ENCODE measurements at places on chromosomes 3 and 15. TPM values are rescaled to one million over a fixed set of nuclear protein-coding genes. Genes with fewer than 3 reads are reported as not detected.
A peak's percentile ranks its signal among the peaks of the same experiment; 100 is the strongest.

DNA sequence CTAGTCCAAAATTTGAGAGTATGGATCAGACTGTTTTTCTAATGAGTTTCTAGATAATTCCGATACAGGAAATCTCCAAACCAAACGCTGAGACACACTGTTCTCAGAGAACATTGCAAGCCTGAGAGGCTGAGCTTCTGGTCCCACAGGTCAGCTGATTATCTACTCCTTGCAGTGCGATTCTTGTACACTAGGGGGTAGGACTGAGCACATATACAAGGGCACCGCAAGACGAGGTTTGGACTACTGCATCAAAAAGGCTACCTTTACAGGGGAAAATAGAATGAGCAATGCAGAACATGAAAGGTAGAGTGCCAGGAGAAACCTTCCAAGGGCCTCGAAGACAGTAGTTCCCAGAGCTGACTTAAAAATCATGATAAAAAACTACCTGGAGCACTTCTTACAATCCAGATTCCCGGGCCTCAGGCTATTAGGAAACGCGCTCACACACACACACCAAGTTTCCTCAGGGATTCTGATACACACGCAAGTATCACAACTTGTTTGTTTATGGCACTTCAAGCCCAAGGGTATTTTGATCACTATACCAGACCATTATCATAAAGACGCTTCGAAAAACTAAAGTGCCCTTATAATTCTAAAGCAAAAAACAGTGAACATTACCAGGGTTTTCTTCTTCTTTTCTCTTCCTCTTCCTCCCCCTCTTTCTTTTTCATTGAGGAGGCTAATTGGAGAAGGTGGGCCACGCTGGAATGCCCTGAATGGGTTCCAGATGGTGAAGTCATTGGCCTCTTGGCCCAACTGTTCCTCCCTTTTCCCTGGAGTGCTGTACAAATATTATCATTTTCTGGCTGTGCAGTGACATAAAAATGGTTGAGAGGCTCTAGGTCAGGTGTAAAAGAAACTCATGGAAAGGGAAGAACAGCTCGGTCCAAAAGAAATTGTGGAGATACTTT, 61.8 kb downstream of the SLC12A8 start:
- DNase-seq: peak; percentile 68

DNA sequence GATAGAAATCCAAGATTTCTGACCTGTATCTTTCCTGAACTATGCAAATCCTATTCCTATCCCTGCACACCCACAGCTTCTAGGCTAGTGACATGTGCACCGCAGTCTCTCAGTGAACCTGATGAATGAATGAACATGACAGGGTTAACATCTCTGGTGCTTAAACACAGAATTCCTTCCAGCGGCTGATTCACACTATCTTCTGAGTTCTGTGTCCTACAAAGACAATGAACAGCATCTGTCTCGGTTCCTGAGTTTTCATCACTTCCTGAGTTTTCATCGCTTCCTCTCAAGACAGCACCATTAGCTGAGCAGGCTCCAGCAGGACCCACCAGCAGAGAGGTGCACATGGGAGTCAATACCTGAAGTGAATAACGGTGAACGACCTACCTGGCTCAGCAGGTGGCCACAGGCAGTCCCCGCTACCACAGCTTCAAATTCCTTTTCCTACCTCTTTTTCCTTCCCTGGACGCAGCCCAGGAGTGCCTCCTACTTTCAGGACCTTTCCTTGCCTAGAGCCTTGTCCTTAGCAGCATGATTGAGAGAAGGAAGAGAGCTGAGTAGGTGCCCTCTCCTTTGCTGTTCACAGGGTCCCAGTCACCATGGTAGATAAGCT, 113.5 kb downstream of the IGF2BP2 start:
- DNase-seq: no peak

- DNase-seq: no peak
These were observed 248.5 kb downstream of the ZMAT3 start for GRCh38 chr3:178823150-178823549.

DNA sequence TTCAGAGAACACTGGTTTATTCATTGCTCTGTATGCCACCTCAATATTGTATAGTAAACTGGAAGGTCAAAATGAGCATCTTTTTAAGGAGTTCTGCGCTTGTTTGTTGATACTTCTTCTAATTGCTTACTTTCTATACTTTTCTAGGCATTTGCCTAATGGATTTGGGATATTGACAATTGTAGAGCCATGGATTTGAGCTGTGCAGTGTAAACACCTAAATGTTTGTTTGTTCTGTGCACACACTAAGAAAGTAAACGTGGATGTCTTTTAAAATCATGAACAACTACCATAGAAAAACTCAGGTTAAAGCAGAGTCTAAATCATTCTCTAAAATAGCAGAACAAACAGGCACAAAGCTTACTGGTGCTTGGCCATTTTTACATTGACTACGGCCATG, 436.6 kb upstream of the GBE1 start:
- no peak for DNase-seq

- DNase-seq: no peak
These were observed 65.9 kb downstream of the PGPEP1L start for GRCh38 chr15:98941595-98942255.

DNA sequence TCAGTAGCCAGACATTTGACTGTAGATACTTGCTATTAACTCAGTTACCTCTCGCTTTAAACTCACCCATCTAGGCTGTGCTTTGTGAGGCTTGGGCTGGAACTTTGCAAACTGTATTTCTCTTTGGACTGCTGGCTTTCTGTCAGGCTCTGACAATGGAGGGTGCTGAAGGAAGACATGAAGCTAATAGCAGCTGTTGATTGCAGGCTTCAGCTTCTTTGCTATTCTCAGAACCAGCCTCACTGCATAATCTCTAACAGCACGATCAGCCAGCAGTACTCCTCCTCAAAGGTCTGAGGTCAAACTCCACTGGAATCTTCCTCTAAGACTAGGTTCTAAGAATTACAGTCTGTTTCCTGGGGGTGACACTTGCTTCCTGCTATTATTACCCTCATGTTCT, 295.6 kb downstream of the ZBBX start:
- DNase-seq: no peak

- DNase-seq: peak; percentile 60
These were observed 1.1 kb upstream of the CSK start for GRCh38 chr15:74780523-74781430.

DNA sequence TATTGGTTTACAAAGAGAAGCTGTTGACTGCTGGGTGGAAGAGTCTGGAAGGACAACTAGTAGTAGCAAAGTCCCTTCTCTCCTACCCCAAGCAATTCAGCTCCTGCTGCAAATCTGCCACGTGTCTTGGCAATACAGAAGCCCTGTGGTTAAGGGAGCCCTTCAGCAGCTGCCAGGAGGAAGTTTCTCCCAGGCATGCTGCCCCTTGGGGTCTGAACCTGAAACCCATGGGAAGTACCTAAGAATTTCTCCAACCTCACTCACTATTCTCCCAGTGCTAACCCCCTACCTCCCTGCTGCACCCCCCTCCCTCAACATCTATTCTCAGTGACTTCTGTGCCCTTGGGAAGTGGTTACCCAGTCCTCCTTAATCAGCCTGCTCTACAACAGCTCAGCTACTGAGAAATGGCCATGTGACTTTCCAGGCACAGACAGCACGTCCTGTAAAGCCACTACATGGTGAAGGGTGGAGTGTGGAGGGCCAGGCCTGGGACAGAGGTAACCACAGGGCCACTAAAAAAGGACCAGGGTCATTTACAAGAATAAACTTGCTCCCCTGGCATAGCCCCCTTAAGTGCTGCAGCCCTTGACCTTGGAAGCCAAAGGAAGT, 316.6 kb downstream of the NTRK3 start:
- no peak for DNase-seq

PROK2 gene
- not detected for total RNA-seq

GRCh38 chr3:58237941-58238681, 519 bp downstream of the ABHD6 start:
- peak; percentile 66 for DNase-seq

- DNase-seq: no peak
These were observed 16.8 kb downstream of the PLA2G4B start for GRCh38 chr15:41855261-41855961.

ISLR2 gene
- total RNA-seq: not detected

DNA sequence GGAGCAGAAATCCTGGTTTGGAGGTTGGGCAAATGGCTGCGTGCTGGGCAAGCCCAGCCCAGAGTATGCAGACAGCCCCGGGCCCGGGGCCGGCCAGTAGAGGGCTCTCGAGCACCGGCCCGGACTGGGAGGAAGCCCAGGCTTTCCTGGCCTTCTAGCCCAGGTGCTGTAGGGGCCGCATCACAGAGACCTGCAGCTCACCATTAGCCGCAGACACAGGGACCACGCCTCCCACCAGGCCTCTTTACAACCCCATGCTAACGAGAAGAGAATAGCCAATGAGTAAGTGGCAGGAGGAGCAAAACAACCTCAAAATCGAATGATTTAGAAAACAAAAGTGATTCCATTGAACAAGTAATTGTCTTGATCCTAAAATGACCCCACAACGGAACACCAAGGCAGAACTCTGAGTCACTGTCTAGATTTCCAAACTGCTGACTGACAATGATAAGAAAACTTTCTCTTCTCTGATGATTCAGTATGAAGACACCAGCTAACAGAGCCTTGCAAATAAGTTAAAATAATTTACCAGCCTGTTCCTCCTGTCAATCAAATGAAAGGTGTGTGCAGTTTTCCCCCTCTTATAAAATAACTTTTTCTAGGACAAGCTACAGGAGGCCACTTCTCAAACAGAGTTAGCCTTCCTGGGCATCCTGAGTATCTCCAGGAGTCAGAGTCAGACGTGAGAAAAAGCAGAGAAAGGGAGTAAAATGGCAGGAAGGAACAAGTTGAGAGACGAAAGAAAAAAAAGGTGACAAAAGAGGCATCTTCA, 102.2 kb downstream of the DGKG start:
- peak; percentile 84 for DNase-seq

- DNase-seq: no peak
These were observed 11.7 kb downstream of the MAP1A start for GRCh38 chr15:43529141-43529540.

GRCh38 chr3:117409701-117410459, 700.3 kb downstream of the TUSC7 start:
- no peak for DNase-seq

- DNase-seq: no peak
These were observed 86.7 kb upstream of the ZBED2 start for GRCh38 chr3:111681661-111682426.

TM4SF18 gene
- not detected for total RNA-seq

- no peak for DNase-seq
These were observed 73.7 kb downstream of the TM2D3 start for GRCh38 chr15:101578443-101578894.

DNA sequence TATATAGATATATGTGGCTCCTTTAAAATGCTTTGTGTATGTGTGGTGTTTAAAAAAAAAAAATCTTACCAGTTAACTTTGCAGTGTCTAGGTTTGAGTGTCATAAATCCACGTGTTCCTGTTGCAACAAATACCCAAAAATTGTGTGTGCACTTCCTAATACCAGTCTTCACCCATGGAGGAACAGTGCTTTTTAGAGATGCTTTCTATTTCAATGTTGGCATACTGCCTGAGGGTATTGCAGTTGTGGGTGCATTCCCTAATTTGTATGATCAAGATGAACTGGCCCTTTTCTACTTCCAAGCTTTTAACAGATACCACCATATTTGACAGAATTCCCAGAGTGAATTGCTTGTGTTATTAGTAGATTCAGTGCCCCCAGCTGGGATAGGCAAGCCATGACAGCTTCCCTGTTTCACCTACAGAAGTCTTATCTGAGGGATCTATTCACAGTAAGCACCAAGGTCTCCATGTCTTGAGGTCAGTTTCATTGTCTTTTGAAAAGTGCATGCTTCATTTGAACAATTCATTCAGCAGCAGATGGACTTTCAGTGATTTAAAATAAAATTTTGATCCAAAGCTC, 68.9 kb upstream of the GOLGA6B start:
- DNase-seq: no peak

DNA sequence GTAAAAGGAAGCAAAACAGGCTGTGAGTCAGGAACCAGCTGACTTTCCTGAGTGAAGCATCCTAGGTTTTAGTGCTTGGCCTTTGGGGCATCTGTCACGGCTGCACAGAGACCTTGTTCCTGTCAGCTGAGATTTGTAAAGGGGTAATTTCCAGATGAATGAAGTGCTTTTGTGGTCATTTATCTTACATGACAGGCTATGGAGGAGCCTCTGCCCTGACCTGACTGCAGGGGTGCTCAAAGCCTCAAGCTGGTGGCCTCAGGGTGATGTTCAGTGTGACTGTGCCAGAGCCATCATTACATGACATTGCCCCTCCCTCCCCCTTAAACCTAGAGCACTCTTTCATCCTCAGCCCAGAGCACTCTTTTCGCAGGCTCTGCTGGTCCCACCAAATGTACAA, 132.5 kb downstream of the ARNT2 start:
- DNase-seq: no peak

DNA sequence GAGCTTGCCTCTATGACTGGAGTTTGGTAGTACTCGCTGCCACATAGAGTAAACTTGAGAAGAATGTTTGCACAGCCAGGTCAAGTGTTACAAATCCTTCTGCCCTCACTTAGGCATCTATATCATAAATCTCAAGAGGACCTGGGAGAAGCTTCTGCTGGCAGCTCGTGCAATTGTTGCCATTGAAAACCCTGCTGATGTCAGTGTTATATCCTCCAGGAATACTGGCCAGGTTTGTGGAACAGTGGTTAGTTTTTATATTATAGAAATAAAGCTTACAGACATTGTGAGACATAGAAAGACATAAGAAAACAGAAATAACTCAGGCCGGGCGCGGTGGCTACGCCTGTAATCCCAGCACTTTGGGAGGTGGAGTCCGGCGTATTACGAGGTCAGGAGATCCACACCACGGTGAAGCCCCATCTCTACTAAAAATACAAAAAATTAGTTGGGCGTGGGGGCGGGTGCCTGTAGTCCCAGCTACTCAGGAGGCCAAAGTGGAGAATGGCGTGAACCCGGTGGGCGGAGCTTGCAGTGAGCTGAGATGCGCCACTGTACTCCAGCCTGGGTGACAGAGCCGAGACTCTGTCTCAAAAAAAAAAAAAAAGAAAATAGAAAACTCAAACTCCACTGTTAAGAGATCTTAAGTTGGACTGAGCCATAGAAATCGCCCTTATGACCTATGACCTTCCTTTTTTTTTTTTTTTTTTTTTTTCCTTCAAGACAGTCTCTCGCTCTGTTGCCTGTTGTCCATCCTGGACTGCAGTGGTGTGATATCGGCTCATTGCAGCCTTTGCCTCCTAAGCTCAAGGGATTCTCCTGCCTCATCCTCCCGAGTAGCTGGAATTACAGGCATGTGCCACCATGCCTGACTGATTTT, 2.2 kb downstream of the RPSA start:
- DNase-seq: peak; percentile 44

GRCh38 chr3:11774296-11774877, 72.3 kb downstream of the TAMM41 start:
- peak; percentile 7 for DNase-seq

- DNase-seq: no peak
These were observed 220.5 kb downstream of the OPA1 start for GRCh38 chr3:193813501-193813830.

- peak; percentile 69 for DNase-seq
These were observed 6.4 kb upstream of the ANKDD1A start for GRCh38 chr15:64905119-64905831.

SCG3 gene
- total RNA-seq: not detected

DNA sequence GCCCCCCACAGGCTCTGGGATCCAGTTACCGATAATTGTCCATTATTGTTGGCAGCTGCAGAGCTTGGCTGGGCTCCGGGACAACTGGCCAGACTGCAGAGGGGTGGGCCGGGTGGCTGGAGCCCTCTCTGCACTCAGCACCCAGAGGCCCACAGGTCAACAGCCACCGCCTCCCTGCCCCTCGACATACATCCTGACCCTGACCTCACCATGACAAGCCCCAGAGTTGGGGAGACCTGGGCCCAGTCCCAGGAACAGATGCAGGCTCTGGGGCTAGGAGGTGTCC, 22.4 kb downstream of the PTH1R start:
- no peak for DNase-seq

- DNase-seq: peak; percentile 65
These were observed 1.9 kb downstream of the SNRPA1 start for GRCh38 chr15:101293122-101293521.
